ENCODE measurements at places on chromosomes 12 and 14.

- no peak for DNase-seq
Observed at GRCh38 chr12:107818984-107819383, 44.5 kb downstream of the ASCL4 start.

DNA sequence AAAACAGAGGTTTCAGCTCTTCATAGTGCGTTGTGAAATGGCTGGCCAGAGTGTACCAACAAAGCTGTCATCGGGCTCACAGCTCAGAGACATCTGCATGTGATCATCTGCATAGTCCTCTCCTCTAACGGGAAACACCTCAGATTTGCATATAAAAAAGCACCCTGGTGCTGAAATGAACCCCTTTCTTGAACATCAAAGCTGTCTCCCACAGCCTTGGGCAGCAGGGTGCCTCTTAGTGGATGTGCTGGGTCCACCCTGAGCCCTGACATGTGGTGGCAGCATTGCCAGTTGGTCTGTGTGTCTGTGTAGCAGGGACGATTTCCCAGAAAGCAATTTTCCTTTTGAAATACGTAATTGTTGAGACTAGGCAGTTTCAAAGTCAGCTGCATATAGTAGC, 14.3 kb upstream of the PAPLN start:
- no peak for DNase-seq

DNA sequence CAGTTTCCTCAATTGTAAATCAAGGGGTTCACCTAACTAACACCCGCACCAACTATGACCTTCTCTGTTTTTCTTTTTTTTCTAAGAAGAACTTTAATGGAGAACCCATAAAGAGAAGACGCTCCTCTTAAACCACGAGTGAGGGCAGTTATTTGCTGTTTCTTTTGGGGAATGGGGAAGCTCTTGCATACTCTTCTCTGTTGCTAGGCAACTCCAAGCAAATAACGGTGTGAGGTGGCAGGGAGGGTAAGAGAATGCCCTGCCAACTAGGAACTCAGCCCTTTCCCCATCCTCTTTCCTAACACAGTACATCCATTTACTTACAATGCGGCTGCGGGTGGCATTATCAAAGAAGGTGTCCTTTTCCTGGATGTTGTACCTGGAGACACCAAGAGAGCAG, 114.9 kb downstream of the ANO2 start:
- no peak for DNase-seq

DNA sequence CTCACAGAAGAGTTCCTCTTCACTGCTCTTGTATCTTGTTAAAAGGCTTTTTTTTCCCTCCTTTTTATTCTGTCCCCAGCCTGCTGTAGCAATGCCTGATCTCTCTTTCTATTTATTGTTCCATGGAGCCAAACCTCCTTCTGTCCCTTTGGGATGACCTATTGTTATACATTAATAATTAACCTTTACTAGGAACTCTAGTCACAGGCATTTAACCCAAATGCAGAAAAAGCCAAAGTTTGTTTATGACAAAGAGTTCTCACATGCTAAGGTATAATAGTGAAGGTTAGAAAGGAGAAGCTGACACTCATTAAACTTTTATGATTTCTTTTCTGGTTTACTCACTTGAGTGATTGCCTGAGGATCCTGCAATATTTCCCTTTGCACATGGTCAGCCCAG, 535.8 kb downstream of the NRXN3 start:
- no peak for DNase-seq

DNA sequence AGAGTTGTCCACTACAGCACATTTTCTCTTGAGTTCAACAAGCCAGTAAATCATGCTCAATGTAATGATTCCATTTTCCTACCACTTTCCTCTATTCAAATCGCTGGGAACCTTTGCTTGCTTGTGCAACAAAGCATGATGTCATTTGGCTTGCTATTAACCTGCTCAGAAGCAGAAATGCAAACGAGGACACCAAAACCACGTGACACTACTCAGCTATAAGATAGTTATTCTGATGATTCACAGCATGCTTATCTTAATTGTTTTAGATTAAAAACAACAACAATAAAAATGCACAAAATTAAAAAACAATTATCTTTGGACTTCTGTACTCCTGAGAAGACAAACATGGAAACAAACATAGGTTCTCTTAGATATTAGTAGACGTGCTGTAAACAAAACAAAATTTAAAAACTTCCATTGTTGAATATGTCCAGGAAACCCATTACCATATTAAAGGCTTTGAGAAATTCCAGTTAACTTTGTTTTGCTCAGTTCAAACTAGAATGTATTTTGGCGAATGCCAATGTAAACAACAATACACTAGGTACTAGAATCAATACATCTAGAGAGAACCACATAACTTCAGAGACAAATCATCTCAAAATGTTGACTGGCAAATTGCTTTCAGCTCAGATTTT, 77.5 kb upstream of the KRAS start:
- DNase-seq, result no peak

DNA sequence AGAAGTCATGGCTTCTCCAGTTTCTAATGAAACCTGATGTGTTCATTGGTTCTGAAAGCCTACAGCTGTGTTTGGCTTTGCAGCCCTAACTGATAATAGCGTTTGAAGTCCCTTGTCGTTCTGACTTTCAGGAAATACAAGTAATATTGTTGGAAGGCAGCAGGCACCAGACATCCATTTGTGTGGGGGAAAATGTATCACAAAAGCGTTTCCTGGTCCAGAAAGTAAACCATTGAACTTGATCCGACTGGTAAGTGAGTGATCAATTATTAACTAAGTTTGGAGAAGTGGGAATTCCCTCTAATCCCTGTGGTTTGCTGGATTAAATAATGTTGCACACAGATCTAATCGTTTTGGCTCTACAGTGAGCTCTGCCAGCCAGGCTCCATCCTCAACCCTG, 77.3 kb upstream of the LTA4H start:
- no peak for DNase-seq

- no peak for DNase-seq
Observed at GRCh38 chr12:111417784-111418593, 12.3 kb downstream of the SH2B3 start.

GRCh38 chr14:38526826-38527501, 271.1 kb upstream of the CLEC14A start:
- DNase-seq, result no peak

GRCh38 chr14:78451319-78451695, 281.1 kb downstream of the NRXN3 start:
- DNase-seq, result no peak

GRCh38 chr14:93079321-93079720, 36.4 kb downstream of the ITPK1 start:
- no peak for DNase-seq

DNA sequence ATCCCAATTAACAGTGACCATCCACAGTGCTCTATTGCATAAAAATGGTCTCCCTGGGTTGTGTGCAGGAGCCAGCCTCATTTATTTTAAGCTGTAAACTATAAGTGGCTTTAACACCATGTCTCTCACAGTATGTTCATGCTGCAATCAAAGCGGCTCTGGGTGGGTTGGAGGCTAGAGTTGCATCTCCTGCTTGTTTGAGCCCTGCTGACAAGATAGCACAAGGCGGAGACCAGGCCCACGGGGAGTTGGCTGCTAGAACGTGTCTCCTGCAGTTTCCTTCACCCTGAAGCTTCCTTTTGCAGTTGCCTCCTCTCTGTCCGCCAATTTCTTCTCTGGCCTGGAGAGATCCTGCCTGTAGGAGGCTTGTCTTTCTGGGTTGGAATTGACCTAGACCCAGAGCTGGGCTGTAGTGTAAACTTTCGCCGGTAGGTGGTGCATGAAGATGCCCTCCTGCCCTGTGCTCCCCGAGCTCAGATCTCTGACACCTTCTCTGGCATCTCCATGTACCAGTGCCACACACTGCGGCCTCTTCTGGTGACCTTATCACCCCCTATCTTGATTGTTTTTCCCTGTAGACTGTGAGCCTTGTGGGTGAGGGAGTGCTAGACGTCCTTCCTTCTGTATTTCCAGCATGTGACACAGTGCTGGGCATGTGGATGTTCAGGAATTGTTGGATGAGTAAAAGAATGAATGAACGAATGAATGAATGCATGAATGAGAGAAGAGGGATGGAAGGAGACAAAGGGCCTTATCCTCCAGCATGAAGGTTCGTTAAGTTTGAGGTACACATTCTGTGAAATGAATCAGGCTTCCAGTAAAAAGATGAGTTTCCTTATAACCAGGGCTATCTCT, 10.4 kb downstream of the OTUB2 start:
- DNase-seq, result peak; percentile 60

DNA sequence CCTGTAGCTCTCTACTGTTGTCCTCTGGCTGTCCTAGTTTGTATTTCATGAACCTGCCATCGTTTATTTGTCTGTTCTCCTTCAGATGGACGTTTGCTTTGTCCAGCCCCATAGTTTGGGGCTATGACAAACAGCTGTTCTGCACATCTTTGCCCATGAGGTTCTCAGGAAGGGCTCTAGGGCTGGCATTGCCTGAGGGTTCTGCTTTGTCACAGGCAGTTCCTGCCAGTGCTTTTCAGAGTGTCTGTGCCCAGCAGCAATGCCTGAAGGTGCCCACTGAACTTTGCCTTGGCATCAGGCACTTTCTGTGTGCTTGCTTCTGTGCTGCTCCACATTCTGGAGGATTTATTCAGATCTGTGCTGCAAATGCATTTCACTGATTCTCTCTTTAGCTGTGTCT, 361.3 kb downstream of the TMEM121 start:
- DNase-seq, result no peak

GRCh38 chr12:97022536-97023230, 115.6 kb downstream of the NEDD1 start:
- DNase-seq, result no peak

DNA sequence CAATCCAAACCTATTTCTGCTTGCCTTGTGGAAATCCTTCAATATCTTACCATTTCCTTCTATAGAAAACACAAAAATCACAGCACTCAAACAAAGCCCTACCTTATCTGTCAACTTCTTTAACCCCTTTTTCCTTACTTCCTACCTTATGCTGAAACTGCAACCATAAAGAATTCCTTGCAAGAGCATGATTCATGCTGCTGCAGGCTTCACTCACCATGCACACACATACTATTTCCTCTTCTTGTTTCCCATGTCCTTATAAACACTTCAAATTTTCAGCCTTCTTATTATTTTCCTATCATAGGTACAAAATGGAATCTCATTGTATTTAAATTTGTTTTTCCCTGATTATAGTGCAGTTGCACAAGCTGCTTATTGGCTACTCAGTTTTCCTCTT, 23.3 kb downstream of the LMNTD1 start:
- DNase-seq, result no peak

- no peak for DNase-seq
Observed at GRCh38 chr14:76267322-76268046, 108.5 kb upstream of the ESRRB start.

DNA sequence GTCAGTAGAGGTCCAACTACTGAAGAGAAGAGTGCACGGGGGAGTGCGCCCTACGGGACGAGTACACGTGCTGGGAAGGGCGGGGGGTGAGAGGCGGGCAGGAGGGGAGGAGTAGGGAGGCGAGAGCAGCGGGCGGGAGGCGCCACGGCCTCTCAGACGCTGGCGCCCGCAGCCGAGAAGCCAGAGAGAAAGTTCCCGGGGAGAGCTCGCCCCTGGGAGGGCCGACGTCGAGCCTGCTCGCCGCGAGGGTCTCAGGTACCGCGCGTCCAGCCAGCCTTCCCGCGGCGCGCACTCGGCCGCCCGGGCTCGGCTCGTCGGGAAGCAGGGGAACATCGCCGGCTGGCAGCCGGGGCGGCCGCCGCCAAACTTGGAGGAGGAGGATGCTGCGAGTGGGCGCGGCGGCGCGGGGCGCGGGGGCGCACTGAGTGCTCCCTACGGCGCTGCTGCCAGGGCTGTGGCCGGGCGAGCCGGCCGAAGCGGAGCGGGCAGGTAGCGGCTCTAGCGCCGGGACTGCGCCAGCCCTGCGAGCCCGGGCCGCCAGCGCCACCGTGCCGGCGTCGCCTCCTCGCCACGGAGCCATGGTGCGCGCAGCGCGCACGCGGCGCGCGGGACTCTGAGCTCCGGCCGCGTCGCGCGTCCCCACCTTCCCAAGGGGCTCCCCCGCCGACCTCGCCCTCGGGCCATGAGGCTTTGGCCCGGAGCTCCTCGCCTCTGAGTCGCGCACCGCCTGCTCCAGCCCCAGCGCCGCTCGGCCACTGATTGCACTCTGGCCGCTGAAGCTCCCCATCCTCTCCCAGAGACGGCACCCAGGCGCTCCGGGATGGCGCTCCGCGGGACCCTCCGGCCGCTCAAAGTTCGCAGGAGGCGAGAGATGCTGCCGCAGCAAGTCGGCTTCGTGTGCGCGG, at the start of gene SLC24A4:
SLC24A4 (plus strand) TSS at position 155 of the 905 bp plus-strand sequence; CDS start at position 821, 666 bp downstream.
- no peak for DNase-seq
